ENCODE measurements at places on chromosomes 12 and 14.

GRCh38 chr14:50813544-50813863 is 17.5 kb downstream of the NIN start:
- no peak for DNase-seq

DNA sequence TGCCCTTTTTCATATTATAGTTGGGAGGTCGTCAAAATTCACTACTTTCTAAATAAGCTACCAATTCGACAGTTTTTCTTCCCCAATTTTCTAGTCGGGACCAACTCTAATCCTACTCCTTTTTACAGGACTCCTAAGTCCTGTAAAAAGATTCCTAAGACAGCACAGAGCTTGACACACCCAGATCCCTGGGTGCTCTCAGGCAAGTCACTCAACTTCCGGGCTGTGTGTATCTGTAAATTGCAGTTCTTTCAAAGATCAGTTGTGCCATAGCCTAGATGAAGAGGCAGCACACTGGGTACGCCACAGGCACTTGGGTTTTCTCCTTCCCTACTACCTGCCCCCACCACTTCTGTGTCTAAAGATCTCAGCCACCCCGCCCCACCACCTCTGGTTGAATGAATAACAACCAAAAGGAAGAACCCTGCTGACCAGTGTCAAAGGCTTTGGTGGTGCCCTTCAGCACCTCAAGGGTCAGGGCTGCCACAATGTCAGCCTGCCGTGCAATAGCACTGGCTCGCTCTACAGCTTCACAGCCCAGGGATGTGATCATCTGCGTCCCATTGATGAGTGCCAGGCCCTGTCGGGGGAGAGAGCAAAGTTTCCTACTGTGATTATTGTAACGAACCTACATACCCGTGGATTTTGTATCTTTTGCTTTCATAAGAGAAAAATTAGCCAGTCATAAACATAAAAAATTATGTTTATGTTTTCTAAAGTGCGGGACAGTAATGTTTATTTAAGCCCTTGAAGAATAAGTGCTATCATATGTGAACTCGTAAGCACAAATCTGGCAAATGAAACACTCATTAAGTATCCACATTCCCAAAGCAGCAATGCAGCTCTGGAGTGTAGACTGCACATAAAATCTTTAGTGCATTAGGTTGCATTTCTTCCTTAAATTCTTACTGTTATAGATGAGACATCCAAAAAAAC is 9.2 kb downstream of the HAL start:
- DNase-seq: no peak

- DNase-seq: no peak
Measured at GRCh38 chr12:114499338-114499737, 93.4 kb upstream of the TBX5 start.

- DNase-seq: no peak
Measured at GRCh38 chr12:117359029-117359845, 2.2 kb downstream of the NOS1 start.

DNA sequence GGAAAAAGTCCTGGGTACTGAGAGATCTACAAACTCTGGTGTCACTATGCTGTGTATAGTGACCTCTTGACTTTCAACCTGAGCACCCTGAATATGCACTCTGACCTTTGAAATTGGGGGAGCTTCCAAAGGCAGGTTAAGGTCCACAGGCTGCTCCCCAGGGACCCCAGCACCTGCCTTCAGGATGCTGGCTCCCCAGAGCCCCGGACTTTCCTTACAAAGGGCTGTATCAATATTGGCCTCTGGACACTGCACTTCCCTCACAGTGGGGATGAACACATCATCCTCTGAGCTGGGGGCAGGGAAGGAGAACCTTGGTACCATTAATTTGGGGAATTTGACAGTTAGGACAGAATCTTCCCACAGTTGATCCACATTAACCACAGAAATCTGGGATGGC is 14.3 kb downstream of the PLD4 start:
- DNase-seq: no peak

- no peak for DNase-seq
Measured at GRCh38 chr14:59020382-59020781, 168.1 kb upstream of the DAAM1 start.

DNA sequence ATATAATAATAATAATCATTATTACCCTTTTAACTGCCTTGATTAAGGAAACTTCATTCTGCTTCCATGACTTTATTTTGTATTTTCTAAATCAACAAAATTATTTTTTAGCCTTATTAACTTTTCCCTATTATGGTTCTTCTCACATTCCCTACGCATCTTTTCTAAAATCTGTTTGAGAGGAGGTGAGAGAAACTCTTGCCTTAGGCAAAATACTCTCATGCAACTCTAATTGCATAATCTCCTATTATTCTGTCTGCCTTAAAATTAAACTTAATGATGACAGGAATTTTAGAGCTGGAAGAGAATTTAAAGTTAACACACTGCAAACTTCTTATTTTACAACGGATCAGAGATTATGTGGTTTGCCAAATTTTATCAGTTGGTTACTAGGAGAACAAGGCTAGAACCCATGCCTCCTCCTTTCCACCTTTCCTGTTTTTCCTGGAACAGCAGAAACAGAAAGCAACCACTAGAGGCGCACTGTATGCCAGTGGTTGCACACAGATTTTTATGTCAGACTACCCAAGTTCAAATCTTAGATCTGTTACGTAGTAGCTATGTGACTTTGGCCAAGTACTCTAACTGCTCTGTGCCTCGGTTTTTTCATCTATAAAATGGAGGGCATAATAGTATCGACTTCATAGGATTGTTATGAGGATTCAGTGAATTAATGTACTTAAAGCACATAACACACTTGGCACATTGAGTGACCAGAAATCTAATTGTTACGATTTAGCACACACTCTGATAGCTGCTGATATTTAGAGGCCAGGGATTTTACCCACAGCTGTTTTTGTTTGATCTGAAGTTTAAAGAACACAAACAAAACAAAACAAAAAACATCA is 4.3 kb upstream of the BRMS1L start:
- no peak for DNase-seq

DNA sequence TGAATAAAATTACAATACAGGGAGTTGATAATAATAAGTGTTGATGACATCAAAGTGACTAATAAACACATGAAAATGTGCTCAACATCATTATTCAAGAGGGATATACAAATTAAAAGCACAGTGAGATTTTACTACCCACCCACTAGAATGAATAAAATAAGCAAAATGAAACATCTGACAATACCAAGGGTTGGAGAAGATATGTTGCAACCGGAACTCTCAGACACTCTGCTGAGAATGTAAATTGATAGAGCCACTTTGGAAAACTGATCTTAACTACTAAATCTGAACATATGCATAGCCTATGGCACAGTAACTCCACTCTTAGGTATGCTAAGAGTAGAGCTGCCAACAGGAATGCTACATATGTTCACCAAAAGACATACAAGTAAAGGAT is 44.0 kb upstream of the CEP83 start:
- DNase-seq: no peak

DNA sequence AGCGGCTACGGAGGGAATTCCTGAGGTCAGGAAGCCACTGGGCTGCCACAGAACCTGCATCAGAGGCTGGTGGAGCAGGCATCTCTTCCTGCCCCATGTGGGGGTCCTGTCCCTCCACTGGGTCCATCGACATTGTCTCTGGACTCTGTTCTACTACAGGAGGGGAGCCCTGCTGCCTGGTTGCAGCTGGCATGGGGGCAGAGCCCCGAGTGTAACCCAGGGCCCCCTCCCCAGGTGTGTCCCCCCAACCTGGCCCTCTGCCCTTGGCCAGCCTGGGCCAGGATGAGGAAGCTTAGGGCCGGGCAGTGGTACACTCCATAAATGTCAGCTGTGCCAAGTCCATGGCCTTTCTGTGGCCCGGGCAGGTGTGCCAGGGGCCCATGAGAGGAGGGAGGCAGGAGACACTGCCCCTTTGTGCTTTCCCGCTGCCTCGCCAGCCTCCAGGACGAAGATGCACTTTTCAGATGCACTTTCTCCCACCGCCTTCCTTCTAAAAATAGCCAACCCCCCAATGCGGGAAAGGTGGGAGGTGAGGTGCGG is 4.0 kb upstream of the EXOC3L4 start:
- no peak for DNase-seq

- DNase-seq: no peak
Measured at GRCh38 chr12:3596703-3597415, 105.9 kb downstream of the PRMT8 start.

DNA sequence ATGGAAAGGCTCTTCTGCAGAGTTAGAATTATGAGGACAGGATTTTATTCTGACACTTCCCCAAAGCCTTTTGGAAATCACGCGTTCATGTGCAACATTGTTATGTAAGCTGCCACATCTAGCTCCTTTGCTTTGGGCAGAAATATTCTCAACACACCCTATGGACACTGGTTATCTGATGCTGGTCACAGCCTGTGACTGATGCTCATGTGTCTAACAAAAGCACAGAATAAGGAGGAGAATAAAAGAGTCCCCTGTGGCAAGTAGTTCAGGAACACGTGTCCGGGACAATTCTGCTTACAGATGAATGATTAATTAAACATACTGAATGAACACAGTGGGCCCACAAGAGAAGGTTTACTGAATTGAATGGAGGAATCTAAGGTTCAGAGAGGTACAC is 22.1 kb downstream of the FOXN3 start:
- DNase-seq: no peak

- DNase-seq: no peak
Measured at GRCh38 chr12:75366629-75367028, 24.3 kb upstream of the GLIPR1L2 start.

DNA sequence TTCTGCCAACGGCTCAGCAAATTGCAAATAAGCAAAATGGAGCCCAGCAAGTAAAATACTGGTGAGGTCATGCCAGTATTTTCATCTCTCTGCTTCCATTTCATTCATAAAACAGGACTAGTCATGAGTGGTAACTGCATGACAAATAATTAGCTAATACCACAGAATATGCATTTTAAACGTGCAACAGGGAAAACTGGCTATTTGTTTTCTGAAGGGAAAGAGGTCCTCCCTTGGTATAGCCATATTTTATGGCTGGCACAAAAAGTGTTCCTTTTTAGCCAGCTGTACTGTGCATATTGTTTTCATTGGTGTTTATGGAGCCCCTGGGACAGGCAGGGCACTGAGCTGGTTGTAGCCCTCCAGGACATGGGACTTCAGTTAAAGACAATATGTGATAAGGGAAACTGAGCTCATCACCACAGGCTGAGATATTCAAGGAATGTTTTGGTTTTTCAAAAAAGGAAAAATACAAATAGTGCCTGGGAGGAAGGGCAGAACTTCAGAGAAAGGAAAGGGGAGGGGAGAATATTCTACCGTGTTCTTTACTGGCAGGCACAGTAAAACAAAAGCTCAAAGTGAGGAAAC is 26.1 kb upstream of the FOXN3 start:
- no peak for DNase-seq

DNA sequence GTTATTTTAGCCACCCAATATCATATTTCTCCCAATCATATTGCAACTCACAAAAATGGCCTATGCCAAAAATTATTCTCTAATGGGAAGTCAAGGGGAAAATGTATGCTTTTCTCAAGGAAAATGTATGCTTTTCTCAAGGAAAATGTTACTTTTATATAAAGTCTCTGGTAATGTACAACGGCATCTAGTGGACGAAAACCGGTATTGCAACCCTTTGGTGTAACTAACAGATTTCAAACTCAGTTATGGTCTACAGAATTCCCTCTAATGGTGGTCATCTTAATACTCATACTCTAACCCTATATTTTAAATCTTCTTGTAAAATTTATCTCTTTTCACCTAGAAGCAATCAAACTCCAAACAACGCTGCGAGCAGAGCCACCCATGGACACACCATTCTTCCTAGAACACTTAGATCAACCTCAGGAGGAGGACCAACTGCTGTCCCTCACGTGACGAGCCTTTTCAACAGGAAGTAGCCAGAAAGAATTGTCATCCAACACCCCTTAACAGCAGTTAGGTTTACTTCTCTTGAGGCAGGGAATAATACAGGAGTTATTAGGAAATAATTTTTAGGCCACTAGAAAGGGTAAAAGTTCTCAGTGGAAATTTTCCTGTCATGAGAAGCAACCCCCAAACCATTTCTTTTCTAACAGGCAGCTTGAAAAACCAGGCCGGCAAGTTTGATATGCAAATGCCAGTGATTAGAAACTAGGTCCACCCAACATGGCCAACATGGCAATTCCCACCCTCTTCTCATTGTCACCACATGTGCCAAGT is 20.1 kb downstream of the APOBEC1 start:
- DNase-seq: no peak

DNA sequence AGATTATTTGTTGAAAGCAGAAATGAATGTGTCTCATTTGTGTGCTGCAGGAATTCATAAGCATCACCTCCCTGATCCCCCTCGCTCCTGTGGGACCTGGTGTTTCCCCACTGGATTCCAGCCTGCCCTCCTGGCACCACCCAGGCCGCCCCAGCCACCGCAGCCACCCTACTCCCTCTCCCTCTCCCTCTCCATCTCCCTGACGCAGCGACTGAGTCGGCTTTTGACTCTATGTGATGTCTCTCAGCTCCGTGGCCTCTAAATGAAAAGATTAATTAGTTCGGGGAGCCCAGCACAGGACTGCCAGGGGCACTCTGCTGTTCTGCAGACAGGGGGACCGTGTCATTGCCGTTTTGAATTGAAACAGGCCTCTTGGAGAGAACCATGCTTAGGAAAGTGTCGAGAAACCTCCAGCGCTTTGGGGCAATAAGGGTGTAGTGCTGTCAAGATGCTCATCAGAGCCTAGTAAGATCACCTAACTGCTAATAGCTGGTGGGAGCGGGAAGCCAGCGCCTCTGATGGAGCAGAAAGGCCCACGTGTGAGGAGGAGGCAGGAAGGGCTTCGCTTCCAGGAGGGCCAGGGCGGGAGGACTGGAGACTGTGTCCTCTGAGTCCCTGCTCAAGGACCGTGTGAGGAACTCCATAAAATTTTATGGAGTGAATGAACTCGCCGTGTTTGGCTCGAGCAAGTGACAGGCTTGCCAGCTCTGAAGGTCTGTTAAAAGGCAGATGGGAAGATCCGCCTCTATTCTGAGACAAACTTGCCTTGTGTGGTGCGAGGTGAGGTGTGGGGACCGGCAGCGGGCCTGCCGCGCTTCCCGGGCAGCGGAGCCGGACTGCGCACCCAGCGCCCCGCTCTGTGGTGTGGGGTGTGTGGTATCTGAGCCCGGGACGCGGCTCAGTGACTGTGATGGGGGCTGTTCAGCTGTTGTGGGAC is 157.4 kb upstream of the C14orf180 start:
- no peak for DNase-seq

DNA sequence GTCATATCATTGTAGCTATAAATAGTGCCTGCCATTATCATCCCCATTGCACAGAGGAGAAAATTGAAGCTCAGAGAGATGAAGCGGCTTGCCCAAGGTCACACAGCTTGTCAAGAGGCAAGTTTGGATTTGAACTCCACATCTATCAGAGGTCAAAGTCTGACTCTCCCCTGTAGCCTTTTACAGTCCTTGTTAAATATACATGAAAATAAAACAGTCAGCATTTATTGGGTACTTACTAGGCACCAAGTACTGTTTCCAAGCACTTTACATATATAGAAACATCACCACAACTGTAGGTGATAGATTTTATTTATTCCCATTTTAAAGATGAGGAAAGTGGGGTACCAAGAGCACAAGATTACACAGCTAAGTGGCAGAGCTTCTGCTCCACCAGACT is 67.2 kb downstream of the WSCD2 start:
- DNase-seq: no peak

- DNase-seq: no peak
Measured at GRCh38 chr14:89870316-89870715, 84.2 kb downstream of the EFCAB11 start.

All from caudate nucleus (tissue), 63 donors.